Uterus (tissue), 4 donors: ENCODE measurements at places on chromosomes 7 and 10. TPM values are rescaled to one million over a fixed set of nuclear protein-coding genes. Genes with fewer than 3 reads are reported as not detected.

Gene CACNA2D1
- total RNA-seq, result 39.7 TPM

Gene PRTFDC1
- 31.2 TPM for total RNA-seq

Gene SLC13A1
- not detected for total RNA-seq

Gene NPSR1
- total RNA-seq, result not detected

DNA sequence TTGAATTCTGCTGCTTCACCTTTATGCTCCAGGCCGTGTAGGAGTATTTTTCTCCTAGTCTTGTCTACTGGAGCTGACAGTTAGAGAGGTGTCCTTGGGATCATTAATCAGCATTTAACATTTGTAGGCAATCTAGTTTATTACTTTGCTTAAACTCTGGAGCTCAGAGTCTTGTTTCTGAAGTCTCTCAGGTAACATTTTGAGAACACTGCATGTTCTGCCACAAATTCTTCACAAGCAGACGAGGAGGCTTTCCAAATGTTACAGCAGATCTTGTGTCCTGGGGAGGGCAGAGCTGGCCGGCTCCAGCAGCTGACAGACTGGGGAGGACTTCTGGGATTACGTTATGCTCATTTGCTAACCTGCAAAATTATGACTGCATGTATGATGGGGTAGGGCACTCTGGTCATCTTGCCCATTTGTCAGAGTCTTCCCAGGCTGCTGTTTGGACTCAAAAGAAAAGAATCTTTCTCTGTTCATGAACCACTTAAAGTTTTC lies 50.5 kb downstream of the GALNT17 start:
- H3K4me3 ChIP-seq, result no peak overlapping the region
- DNase-seq, result no peak
- H3K27ac ChIP-seq, result no peak overlapping the region

DNA sequence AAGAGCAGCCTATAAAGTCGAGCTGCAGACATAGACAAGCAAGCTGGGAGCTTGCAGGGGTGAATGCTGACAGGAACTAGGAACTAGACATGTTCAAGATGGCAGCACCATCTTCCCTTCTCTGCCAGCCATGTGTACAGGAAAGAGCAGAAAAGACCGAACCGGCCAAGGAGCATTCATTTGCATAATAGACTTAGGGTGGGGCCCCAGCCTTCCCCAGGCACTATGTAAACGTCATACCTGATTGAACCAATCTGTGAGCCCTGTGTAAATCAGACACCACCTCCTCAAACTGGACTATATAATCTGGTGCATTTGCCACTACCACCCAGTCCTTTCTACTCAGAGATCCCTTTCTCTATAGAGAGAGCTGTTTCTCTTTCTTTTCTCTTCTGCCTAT lies 106.9 kb upstream of the FAM3C start:
- no peak overlapping the region for H3K4me3 ChIP-seq
- H3K27ac ChIP-seq, result no peak overlapping the region
- H3K4me1 ChIP-seq, result no peaks in the 10 kb centered on the region
- H3K36me3 ChIP-seq, result no peaks in the 10 kb centered on the region

DNA sequence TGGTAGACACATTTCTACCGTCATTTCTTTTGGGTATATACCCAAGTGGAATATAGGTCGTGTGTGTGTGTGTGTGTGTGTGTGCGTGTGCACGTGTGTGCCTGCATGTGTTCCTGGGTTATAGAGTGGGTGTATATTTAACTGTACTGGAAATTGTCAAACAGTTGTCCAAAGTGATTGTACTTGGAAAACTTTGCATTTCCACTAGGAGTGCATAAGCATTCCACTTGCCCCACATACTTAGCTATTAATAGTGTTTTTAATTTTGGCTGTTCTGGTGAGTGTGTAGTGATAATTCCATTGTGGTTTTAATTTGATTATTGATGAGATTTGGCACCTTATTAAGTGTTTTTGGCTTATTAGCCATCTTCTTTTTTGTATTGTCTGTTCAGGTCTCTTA lies 25.9 kb downstream of the TRUB1 start:
- DNase-seq, result no peak
- H3K36me3 ChIP-seq, result no peaks in the 10 kb centered on the region
- H3K4me3 ChIP-seq, result no peak overlapping the region

DNA sequence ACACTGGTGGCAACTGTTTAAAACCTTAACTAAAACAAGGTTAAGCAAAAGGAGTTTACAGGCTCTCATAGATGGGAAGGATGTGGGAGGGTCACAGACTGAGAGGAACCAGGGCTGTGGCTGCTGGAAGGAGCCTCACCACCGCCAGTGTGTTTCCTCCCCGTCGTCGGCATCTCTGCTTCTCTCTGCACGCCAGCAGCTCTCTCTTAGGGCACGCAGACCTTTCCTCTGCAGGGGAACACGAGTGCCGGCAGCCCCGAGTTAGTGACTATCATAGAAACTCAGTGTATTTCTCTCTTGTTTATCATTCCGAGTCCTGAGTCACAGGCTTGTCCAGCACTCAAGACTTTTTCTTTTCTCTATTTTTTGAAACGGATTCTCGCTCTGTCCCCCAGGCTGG lies 8.1 kb upstream of the SH2D4B start:
- no peak overlapping the region for H3K27ac ChIP-seq
- no peaks in the 10 kb centered on the region for H3K36me3 ChIP-seq
- no peaks in the 10 kb centered on the region for H3K4me1 ChIP-seq

DNA sequence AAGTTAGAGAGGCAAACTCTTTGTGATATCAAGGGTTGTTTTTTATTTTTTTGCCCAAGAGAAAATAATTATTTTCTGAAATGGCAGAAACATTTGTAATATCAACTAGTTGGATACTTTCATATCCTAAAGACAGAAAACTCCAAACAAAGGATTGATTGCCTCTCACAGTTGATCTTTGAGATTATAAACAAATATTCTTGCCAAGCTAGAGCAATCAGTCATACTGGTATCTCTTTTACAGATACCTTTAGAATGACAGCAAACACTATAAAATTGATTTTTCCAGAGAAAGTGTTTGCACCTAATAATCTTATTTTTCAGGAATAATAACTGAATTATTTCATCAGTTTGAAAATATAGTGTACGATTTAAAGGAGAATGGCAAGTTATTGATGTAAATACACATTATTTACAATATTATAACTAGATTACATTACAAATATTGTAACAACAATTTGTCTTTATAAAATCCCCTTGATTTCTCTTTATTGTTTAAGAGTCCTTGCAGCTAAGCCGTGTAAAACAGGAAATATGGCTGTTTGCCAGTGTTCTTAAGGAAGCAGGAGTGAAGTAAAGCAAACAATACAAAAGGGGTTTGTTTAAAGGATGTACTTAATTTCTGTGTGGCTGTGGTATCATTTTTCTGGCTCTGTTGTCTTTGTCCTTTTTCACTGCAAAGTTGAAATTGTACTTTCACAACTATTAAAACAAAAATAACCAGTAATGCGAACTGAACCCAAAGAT lies 58.4 kb downstream of the MAPK8 start:
- H3K4me3 ChIP-seq, result no peak overlapping the region
- no peaks in the 10 kb centered on the region for H3K27me3 ChIP-seq
- no peaks in the 10 kb centered on the region for H3K36me3 ChIP-seq
- H3K27ac ChIP-seq, result no peak overlapping the region
- DNase-seq, result no peak

DNA sequence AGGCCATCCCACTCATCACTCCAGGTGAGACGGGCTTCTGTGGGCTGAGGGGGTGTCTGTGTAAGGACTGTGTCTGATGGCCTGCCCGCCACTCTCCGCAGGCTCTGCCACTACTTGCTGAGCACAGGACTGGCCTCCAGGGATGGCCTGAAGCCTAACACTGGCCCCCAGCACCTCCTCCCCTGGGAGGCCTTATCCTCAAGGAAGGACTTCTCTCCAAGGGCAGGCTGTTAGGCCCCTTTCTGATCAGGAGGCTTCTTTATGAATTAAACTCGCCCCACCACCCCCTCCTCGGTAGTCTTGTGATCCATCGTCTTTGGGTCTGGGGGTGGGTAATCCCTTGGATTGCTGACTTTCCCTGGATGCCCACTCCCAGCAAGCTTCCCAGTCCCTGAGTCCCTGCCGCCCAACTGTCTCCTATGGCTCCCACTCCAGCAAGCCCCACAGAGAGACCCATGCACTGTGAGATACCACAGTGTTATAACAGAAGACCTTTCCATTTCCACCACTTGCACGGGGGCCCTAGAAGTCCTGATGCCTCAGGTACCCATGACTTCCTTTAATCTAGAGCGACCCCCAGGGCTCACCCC lies 4.7 kb downstream of the FXYD4 start:
- no peak overlapping the region for H3K4me3 ChIP-seq
- no peak overlapping the region for H3K27ac ChIP-seq
- H3K36me3 ChIP-seq, result no peaks in the 10 kb centered on the region
- DNase-seq, result no peak
- no peaks in the 10 kb centered on the region for H3K27me3 ChIP-seq
